ENCODE measurements at places on chromosomes 5 and 9.

DNA sequence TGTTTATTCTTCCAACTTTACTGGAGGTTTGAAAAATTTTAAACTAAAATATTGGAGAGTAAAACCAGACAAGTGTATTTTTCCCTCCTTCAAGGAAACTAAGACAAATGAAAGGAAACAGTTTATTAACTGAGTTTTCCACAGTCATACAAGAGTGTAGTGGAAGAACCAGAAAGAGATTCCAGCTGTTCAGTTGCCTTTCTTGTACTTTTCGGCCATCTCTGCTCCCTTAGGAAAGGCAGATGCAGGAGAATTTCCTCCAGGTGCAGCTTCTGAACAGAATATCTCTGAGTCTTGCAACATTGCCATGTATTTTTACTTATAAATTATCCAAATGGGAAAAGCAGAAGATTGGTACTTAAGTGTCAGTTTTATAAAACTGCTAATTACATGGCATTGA is 217.1 kb downstream of the MAST4 start:
- DNase-seq = no peak

- DNase-seq = no peak
Observed at GRCh38 chr5:39207345-39208045, 11.9 kb downstream of the FYB1 start.

GRCh38 chr5:149471406-149472183 is 79.6 kb downstream of the CSNK1A1 start:
- DNase-seq = no peak

GRCh38 chr5:85717203-85717563 is 900.6 kb upstream of the COX7C start:
- DNase-seq = no peak

GRCh38 chr9:19619221-19619620 is 169.6 kb downstream of the SLC24A2 start:
- DNase-seq = no peak

DNA sequence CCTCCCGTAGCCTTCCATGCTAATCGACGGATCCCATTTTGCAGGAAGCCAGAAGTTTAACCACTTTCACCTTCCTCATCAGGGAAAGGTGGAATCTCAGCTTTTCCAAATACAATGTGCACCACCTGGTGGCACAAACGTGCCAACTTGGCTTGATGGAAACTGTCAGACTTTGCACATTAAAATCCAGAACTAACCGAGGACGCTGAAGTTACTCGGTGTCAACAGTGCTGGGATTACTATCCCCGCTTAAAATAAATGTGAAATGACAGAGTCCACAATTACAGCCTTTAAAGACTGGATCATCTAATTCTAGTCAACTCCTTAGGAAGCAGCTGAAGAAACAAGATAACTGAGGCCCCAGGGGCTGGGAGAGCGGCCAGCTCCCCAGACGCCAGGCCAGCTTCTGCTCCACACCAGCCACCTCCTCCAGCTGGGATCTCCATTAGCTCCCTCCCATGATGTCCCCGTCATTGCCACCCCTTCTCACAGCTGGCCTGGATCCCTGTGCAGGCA is 50.1 kb upstream of the RETREG1 start:
- no peak for DNase-seq

GRCh38 chr9:35605351-35606137 is 482 bp downstream of the TESK1 start:
- DNase-seq = no peak

DNA sequence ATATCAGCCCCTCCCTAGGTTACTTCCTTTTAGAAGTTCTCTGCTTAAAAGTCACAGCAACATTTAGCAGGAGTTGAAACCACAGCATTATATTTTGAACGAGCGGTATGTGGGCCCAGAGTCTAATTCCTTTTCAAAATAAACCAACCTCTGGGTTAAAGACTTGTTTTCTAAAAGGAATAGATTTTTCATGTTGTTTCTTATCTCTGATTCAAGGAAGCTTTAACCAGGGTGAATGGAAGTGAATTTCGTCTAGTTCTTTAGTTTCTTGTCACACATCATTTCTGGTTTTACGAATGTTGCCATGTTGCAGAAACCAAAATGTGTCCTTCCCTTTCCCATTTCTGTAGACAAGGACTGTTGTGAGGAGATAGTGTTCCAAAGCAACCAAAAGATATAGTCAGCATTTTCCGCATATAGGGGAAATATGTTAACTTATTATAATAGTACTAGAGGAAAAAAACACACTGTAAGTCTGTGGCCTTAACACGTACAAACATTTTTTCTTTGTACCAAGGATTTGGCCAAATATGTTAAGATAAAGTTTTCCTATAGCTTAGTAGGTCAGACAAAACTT is 142.4 kb downstream of the PCSK5 start:
- DNase-seq = no peak

DNA sequence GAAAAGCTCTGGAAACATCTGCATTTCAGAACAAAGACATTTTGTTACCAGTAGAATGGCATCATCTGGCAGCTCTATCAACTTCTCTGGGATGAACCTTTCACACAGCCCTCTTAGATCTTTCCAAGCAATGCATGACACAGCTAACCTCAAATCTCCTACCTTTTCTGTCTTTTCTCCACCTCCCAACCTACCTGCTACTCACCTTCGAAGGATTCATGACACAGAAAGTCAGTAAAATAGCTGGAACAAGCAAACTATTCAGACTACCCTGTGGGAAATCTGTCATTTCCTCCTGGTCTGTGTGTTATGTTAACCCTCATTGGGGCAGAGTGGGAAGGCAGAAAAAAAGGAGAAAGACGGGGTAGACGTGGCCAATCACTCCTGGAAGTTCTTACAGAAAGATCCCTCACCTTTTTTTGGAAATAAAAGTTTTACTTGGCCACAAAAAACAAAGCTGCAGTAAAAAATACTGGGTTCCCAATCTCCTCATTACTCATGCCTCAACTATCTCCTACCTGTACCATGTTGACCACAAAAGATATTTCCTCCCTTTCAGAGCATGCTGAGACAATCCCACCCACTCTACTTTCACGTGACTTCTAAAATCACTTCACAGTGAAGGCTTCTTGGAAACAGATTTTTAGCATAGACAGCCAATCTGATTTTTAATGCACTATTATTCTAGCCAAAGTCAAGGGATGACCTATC is 362.1 kb upstream of the RFX3 start:
- DNase-seq = no peak

GRCh38 chr5:126680191-126680817 is 79.6 kb downstream of the PHAX start:
- no peak for DNase-seq

DNA sequence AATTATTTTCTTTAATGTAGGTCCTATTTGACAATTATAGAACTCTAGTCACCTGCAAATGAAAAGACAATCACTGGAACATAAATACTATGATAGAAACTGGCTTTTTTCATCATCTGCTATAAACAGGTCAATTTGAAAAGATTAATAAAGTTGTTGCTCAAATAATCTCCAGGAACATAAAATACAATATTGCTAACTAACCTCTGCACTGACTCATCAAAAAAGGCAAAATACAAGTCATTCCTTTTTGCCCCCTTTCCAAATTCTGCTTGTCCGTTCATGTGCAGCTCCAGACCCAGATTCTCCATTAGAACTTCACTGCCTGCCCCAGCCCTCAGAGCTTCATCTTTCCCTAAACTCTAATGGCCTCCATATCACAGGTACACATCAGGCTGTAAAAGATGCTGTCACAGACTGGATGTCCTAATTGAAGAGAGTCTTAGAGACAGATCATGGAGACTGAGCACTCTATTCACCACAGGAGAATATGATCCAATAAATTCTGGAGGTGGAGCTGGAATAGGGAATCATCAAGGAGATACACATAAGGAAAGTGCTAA is 1.6 kb downstream of the DCTN4 start:
- no peak for DNase-seq

DNA sequence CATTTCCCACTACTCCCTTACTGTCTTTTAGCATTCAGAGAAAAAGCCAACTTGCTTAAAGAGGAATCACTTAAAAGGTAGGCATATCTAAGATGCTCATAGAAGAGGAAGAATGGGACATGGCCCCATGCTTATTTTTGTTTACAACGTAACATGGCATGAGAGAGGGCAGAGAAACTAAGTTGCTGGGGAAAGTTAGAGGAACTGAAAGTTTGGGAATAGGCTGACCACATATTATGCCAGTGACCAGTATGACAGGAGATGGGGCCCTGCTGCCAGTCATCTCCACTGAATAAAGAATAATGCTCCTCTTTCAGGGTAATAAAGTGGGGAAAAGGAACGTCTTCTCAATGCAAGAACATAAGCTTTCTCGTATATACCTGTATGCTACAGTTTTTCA is 1.9 kb downstream of the PLPP6 start:
- DNase-seq = no peak

GRCh38 chr5:75648712-75649111 is 37.5 kb downstream of the ANKDD1B start:
- no peak for DNase-seq

DNA sequence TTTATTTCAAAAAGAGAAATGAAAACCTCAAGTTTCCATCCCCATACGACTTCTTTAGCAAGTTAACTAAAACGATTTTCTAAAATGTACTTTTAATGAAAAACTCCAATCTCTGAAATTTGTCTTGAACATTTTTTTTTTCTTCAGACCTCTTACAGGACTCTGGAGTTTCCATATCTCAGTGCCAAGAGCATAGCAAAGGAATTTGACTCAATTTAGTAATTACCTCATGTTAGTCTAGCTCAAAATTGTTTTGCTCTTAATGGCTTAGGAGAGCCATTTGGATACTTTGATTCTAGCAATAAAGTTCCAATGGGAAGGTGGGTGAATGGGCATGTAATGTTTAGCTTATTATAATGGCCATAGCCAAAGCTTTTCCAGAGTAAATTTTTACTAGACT is 26.0 kb upstream of the SPATA31D4 start:
- DNase-seq = no peak

Measured in NCI-H1930 (cell line).